Astrocyte (in vitro differentiated cells and primary cell): ENCODE measurements at places on chromosomes 11 and 22. TPM values are rescaled to one million over a fixed set of nuclear protein-coding genes. Genes with fewer than 3 reads are reported as not detected.

DNA sequence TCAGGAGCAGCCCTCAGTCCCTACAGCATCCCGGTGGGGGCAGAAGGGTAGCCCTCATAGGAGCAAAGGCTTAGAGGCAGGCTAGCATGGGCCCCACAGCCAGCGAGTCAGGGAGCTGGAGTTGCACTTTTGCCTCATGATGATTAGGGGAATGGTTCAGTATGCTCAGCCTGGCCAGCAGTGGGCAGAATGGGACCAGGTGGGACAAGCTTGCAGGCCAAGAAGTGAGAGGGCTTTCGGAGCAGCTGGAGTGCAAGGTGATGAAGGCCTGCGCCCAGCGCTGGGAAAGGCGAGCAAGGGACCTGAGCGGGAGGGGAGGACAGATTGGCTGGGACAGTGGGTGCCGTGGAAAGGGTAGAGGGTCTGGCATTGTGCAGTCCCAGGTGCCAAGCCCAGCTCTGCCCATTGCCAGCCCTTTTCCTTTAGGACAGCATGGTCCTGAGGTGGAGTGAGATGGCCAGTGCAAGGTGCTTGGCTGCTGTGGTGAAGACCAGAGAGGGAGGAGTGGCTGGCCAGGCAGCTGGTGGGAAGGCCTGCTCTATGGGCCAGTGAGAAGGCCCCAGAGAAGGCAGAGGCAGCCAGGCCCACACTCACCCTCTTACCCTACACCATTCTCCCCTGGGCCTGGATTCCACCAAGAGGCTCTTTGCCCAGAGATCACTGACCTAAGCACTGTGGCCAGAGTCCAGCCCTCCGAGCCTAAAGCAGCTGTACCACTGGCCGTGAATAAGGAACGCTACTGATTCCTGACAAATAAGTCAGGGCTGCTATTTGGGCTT, 47.9 kb upstream of the SUSD2 start:
- H3K4me3 ChIP-seq = no peak overlapping the region
- no peak overlapping the region for H3K27ac ChIP-seq
- H3K36me3 ChIP-seq = no peaks in the 10 kb centered on the region
- no peak for DNase-seq
- peaks cover 5% of the 10 kb centered on the region for H3K4me1 ChIP-seq
- H3K27me3 ChIP-seq = no peaks in the 10 kb centered on the region

C22orf31 gene
- total RNA-seq = not detected in 2 replicates

GSTT2B gene
- total RNA-seq = 4.2 and 4.9 TPM in 2 replicates

ESAM gene
- 9.4 and 22.0 TPM in 2 replicates for total RNA-seq

MMP8 gene
- not detected in 2 replicates for total RNA-seq
